ENCODE measurements at places on chromosomes 5 and 9.

- no peak for DNase-seq
- no peak overlapping the region for H3K27ac ChIP-seq
- H3K4me1 ChIP-seq, result no peaks in the 10 kb centered on the region
- H3K36me3 ChIP-seq, result no peaks in the 10 kb centered on the region
- H3K27me3 ChIP-seq, result no peaks in the 10 kb centered on the region
Observed at GRCh38 chr5:63685454-63685853, 276.8 kb downstream of the HTR1A start.

DNA sequence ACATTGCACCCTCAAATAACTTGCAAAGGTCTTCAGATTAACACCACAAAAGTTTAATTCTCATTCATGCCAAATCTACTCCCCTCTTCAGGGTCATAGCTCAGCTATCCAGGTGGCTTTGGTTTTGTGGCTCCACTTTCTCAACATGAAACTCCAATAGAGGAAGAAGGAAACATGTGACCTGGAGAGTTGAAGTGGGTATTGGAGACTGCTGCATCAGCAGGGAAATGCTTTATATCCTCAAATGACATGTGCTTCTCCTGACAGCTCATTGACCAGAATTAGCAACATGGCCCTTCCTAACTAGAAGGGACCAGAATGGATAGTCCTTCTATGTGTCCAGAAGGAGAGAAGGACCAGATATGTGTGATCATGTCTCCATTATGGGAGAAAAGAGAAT lies 73.6 kb downstream of the TLR4 start:
- no peak overlapping the region for H3K27ac ChIP-seq
- no peaks in the 10 kb centered on the region for H3K36me3 ChIP-seq
- no peak for DNase-seq
- H3K4me1 ChIP-seq, result peaks cover 7% of the 10 kb centered on the region
- H3K4me3 ChIP-seq, result no peak overlapping the region

GRCh38 chr5:746258-746761 lies 38.2 kb downstream of the ZDHHC11B start:
- H3K4me1 ChIP-seq, result no peaks in the 10 kb centered on the region
- no peak for DNase-seq
- no peak overlapping the region for H3K4me3 ChIP-seq
- H3K27me3 ChIP-seq, result no peaks in the 10 kb centered on the region
- H3K36me3 ChIP-seq, result no peaks in the 10 kb centered on the region

GRCh38 chr5:74888117-74888516 lies 21.9 kb upstream of the FAM169A start:
- H3K4me1 ChIP-seq, result peaks cover 30% of the 10 kb centered on the region
- peaks cover 1% of the 10 kb centered on the region for H3K27me3 ChIP-seq
- H3K4me3 ChIP-seq, result no peak overlapping the region
- DNase-seq, result no peak
- no peaks in the 10 kb centered on the region for H3K36me3 ChIP-seq

GRCh38 chr9:122207096-122207495 lies 21.7 kb downstream of the LHX6 start:
- DNase-seq, result no peak
- no peaks in the 10 kb centered on the region for H3K36me3 ChIP-seq
- no peaks in the 10 kb centered on the region for H3K4me1 ChIP-seq
- peaks cover 8% of the 10 kb centered on the region for H3K27me3 ChIP-seq

GRCh38 chr5:109479260-109479860 lies 69.6 kb upstream of the PJA2 start:
- no peak overlapping the region for H3K4me3 ChIP-seq
- no peaks in the 10 kb centered on the region for H3K4me1 ChIP-seq
- H3K36me3 ChIP-seq, result no peaks in the 10 kb centered on the region
- no peak overlapping the region for H3K27ac ChIP-seq

- H3K27ac ChIP-seq, result peak overlapping the region; percentile 49
- no peak for DNase-seq
- H3K4me3 ChIP-seq, result no peak overlapping the region
- no peaks in the 10 kb centered on the region for H3K27me3 ChIP-seq
- H3K4me1 ChIP-seq, result peaks cover 34% of the 10 kb centered on the region
Observed at GRCh38 chr9:33867747-33868439, 50.9 kb downstream of the UBE2R2 start.

- no peaks in the 10 kb centered on the region for H3K4me1 ChIP-seq
- H3K27ac ChIP-seq, result no peak overlapping the region
- H3K36me3 ChIP-seq, result peaks cover 4% of the 10 kb centered on the region
- no peak overlapping the region for H3K4me3 ChIP-seq
Observed at GRCh38 chr9:125655691-125656410, 51.2 kb downstream of the MAPKAP1 start.

DNA sequence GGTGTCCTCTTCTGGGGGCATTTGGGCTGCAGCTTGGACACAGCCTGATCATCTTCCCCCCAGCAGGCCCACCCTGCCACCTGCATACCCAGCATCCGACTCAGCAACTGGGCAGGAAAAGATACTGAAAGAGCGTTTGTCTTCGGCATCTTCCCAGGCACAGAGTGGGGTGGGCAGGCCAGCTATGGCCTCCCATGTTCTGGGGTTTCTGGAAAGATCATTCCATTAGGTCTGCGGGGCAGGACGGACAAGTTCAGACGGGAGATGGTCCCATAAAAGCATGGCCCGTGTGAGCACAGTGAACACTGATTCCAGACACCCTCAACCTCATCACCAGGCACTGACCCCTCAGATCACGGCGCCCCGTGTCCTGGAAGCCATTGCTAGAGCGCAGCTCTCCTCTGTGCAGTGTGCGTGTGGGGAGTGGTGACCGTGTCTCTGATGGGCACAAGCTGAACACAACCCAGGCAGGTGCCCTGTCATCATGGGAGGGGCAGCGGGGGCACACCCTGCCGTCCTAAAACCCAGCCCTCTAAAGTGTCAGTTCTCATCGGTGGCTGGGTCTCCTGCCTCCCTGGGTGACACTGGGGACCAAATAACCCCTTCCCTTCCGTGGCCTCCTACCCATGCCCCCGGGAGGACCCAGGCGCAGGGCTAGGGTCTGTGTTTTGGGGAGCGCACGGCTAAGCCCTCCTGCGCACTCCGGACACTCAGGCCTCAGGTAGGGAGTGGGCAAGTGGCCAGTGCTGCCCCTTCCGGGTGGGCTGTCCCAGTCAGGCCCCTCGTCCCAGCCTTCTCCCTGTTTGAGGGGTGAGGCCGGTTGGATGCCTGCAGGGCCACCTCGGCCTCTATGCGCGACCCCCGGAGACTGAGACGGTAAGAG lies 13.2 kb upstream of the TMEM250 start:
- no peak overlapping the region for H3K27ac ChIP-seq
- H3K4me1 ChIP-seq, result no peaks in the 10 kb centered on the region
- H3K36me3 ChIP-seq, result no peaks in the 10 kb centered on the region
- H3K4me3 ChIP-seq, result no peak overlapping the region
- DNase-seq, result no peak

DNA sequence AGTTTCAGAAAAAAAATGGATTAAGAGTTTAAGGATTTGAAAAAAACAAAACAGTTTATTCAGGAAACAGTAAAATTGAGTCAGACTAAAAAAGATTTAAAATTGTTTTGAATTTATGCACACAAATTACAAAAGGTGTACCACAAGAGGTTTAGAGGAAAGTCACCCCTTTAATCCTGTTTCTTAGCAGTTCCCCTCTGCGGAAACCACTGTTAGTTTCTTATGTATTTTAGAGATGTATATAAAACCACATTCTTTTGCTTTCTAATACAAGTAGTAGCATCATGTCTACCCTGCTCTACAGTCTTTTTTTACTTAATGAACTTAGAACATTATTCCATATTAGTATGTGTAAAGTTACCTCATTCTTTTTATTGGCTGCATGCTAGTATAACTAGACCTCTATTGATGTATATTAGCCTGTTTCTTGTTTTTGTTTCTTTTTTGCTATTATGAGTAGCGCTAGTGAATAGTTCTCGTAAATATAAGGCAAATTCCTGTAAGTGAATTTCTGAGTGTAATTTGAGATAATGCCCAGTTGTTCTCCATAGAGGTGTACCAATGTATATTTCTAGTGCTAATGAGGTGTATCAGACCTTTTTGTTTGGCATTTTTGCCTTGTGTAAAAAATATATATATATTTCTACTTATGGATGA lies 20.0 kb downstream of the GPBP1 start:
- H3K36me3 ChIP-seq, result peaks cover 8% of the 10 kb centered on the region
- DNase-seq, result no peak
- peak overlapping the region; percentile 79 for H3K27ac ChIP-seq
- no peak overlapping the region for H3K4me3 ChIP-seq
- H3K4me1 ChIP-seq, result peaks cover 90% of the 10 kb centered on the region
- no peaks in the 10 kb centered on the region for H3K27me3 ChIP-seq

- H3K4me3 ChIP-seq, result no peak overlapping the region
- H3K4me1 ChIP-seq, result peaks cover 23% of the 10 kb centered on the region
- no peak overlapping the region for H3K27ac ChIP-seq
Observed at GRCh38 chr9:126420643-126421564, 94.3 kb downstream of the MVB12B start.

- H3K4me1 ChIP-seq, result no peaks in the 10 kb centered on the region
- H3K27ac ChIP-seq, result no peak overlapping the region
- H3K4me3 ChIP-seq, result no peak overlapping the region
- no peaks in the 10 kb centered on the region for H3K36me3 ChIP-seq
- H3K27me3 ChIP-seq, result no peaks in the 10 kb centered on the region
Observed at GRCh38 chr5:163269624-163270023, 167.8 kb upstream of the CCNG1 start.

- no peaks in the 10 kb centered on the region for H3K36me3 ChIP-seq
- no peaks in the 10 kb centered on the region for H3K4me1 ChIP-seq
- H3K27me3 ChIP-seq, result peaks cover 19% of the 10 kb centered on the region
- DNase-seq, result no peak
Observed at GRCh38 chr5:73292816-73293459, 119.9 kb downstream of the TMEM174 start.

DNA sequence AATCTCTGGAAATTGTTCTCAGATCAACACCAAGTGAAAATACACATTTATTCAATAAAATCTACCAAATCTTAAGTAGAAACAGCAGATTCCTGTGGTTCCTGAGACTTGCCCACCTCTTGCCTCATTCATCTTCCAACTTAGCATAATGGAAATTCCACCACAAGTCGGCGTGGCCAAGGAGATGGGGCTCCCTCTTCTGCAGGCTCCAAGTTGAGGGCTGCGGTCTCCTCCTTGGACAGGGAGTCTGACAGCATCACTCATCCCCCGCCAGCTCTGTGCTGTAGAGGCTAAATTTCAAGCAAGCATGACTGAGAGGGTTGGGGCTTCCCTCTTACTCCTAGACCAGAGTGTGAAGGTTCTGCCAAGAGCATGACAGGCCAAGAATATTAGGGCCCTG lies 273.7 kb downstream of the DIRAS2 start:
- no peak for DNase-seq
- H3K4me3 ChIP-seq, result no peak overlapping the region
- H3K27ac ChIP-seq, result no peak overlapping the region
- H3K4me1 ChIP-seq, result no peaks in the 10 kb centered on the region
- H3K27me3 ChIP-seq, result peaks cover 4% of the 10 kb centered on the region
- no peaks in the 10 kb centered on the region for H3K36me3 ChIP-seq

- peaks cover 16% of the 10 kb centered on the region for H3K27me3 ChIP-seq
- peak overlapping the region; percentile 41 for H3K4me3 ChIP-seq
- H3K36me3 ChIP-seq, result no peaks in the 10 kb centered on the region
Observed at GRCh38 chr5:1446602-1447343, 1.5 kb upstream of the SLC6A3 start.

DNA sequence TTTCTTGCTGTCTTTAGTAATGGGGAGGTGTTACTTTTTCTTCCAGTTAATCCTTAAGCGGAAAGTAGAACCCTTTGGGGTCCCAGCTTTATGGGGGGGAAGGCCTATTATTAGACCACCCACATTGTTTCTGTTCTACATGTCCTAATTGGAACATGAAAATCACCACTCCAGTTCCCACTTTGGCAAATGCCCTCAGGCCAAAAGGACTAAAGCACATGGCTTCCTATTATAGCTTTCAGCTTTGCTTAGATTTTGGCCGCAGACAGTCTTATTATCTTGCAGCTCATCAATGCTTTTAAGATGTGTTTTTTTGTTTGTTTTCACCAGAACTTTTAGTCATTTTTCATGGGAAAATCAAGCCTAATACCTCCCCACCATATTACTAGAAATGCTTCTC lies 296.8 kb upstream of the ANKH start:
- H3K4me1 ChIP-seq, result no peaks in the 10 kb centered on the region
- no peaks in the 10 kb centered on the region for H3K36me3 ChIP-seq
- H3K4me3 ChIP-seq, result no peak overlapping the region
- H3K27me3 ChIP-seq, result no peaks in the 10 kb centered on the region
- no peak overlapping the region for H3K27ac ChIP-seq

- H3K27ac ChIP-seq, result no peak overlapping the region
- H3K36me3 ChIP-seq, result no peaks in the 10 kb centered on the region
- H3K27me3 ChIP-seq, result no peaks in the 10 kb centered on the region
- H3K4me3 ChIP-seq, result no peak overlapping the region
- no peaks in the 10 kb centered on the region for H3K4me1 ChIP-seq
- no peak for DNase-seq
Observed at GRCh38 chr5:93477816-93478215, 103.2 kb downstream of the NR2F1-AS1 start.

GRCh38 chr5:58905944-58906343 lies 323.1 kb downstream of the RAB3C start:
- no peaks in the 10 kb centered on the region for H3K36me3 ChIP-seq
- no peak for DNase-seq
- no peak overlapping the region for H3K4me3 ChIP-seq
- H3K27ac ChIP-seq, result no peak overlapping the region
- peaks cover 1% of the 10 kb centered on the region for H3K27me3 ChIP-seq

- H3K36me3 ChIP-seq, result no peaks in the 10 kb centered on the region
- DNase-seq, result no peak
- H3K27me3 ChIP-seq, result no peaks in the 10 kb centered on the region
- H3K4me1 ChIP-seq, result no peaks in the 10 kb centered on the region
Observed at GRCh38 chr5:64678374-64678773, 11.9 kb upstream of the SHISAL2B start.

GRCh38 chr9:96688187-96688586 lies 33.1 kb upstream of the PRXL2C start:
- DNase-seq, result no peak
- peak overlapping the region; percentile 76 for H3K27ac ChIP-seq
- H3K4me3 ChIP-seq, result peak overlapping the region; percentile 13
- peaks cover 4% of the 10 kb centered on the region for H3K27me3 ChIP-seq
- H3K4me1 ChIP-seq, result peaks cover 18% of the 10 kb centered on the region

- no peaks in the 10 kb centered on the region for H3K27me3 ChIP-seq
- DNase-seq, result no peak
- H3K4me1 ChIP-seq, result no peaks in the 10 kb centered on the region
- H3K27ac ChIP-seq, result no peak overlapping the region
- no peak overlapping the region for H3K4me3 ChIP-seq
- H3K36me3 ChIP-seq, result no peaks in the 10 kb centered on the region
Observed at GRCh38 chr5:122656160-122656559, 118.7 kb upstream of the SNX2 start.

DNA sequence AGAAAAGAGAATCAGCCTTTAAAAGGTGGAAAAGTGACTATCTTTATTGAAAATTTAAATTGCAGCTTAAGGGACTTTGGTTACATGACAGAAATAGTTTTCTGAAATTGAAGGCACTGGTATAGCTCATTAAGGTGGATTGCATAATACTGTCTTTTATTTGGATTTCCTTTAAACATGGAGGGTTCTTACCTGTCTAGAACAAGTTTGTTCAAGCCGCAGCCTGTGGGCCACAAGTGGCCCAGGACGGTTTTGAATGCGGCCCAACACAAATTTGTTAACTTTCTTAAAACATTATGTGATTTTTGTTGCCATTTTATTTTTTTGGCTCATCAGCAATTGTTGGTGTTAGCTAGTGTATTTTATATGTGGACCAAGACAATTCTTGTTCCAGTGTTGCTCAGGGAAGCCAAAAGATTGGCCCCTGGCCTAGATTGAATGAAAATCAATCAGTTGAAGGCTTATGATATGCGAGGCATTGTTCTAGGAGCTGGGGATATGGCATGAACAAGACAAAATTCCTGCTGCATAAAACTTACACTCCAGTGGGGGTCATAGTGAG lies 18.0 kb downstream of the NNT start:
- H3K27me3 ChIP-seq, result peaks cover 2% of the 10 kb centered on the region
- H3K36me3 ChIP-seq, result peaks cover 14% of the 10 kb centered on the region
- peaks cover 8% of the 10 kb centered on the region for H3K4me1 ChIP-seq
- DNase-seq, result no peak
